Adrenal gland (tissue), 19 donors: ENCODE measurements at places on chromosomes 16 and 17. TPM values are rescaled to one million over a fixed set of nuclear protein-coding genes. Genes with fewer than 3 reads are reported as not detected.

CIITA gene
- total RNA-seq: 6.5 TPM

CDH5 gene
- total RNA-seq: 50.9 TPM

PITPNM3 gene
- total RNA-seq: 7.9 TPM

DNA sequence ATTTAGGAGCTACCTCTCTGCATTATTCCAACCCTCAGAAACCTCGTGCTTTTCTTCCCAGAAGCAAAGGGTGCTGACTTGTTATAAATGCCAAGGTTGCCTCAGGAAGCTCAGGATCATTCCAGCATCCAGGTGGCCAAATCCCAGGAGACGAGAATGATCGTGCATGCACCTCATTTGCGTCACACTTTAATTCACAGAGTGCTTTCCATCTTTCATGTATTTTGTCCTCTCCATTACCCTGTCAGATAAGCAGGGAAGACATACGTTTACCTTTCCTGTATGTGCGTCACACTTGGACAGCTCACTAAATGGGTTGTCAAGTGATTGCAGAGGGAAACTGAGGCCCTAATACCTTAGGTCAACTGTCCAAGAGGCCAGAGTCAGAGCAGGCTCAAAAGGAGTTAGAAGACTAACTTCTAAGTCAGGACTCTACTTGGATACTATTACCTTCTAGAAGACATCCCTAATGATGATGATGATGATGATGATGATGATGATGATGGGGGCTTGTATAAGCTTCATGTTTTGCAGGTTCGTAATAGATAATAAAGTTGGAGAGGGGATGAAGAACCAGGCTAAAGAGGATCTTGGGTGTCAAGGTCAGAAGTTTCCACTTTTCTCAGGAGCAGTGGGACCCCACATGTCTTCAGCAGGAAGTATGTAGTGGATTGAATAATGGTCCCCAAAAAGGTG is 150.6 kb upstream of the TNRC6C start:
- H3K27me3 ChIP-seq: no peaks in the 10 kb centered on the region
- no peaks in the 10 kb centered on the region for H3K36me3 ChIP-seq
- H3K4me3 ChIP-seq: no peak overlapping the region
- H3K27ac ChIP-seq: no peak overlapping the region
- H3K4me1 ChIP-seq: no peaks in the 10 kb centered on the region

DNA sequence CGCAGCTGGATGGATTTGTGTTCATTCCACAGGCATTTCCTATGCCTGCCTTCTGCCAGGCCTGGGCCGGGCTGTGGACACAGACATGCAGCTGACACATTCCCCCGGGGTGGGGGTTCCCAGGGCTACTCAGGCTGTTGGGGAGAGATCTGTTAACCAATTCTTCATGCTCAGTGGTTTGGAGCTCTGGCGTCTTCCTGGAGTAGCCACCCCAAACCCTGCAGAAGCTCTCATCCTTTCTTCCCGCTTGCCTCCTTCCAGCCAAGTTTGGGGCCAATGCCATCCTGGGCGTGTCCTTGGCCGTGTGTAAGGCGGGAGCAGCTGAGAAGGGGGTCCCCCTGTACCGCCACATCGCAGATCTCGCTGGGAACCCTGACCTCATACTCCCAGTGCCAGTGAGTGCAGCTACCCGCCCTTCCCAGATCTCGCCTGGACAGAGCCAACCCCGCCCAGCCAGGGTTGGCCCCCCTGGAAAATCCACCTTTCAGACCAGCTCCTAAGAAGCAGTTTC is 2.6 kb downstream of the ENO3 start:
- peaks cover 12% of the 10 kb centered on the region for H3K4me1 ChIP-seq
- H3K36me3 ChIP-seq: no peaks in the 10 kb centered on the region
- DNase-seq: no peak

DNA sequence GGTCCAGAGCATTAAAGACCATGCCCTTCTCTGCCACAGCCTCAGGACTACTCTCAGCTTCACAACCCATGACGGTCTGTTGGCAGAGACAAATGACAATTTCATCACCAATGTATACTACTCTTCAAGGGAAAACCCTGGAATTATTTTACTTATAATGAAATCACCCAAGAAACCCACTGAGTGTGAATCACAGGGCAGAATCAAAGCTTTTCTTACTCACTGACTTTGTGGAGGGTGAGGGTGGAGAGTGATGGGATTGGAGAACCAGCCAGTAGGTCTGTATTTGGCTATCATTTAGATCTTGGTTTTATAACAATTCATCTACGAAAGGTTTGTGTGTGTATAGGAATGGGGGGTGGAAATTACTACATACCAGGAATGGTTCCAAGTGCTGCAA is 442.6 kb downstream of the SHISA9 start:
- no peaks in the 10 kb centered on the region for H3K4me1 ChIP-seq
- no peak overlapping the region for H3K27ac ChIP-seq
- no peak overlapping the region for H3K4me3 ChIP-seq
- no peak for DNase-seq
- no peaks in the 10 kb centered on the region for H3K27me3 ChIP-seq
- H3K36me3 ChIP-seq: no peaks in the 10 kb centered on the region
